ENCODE measurements at places on chromosomes 12 and 14.

GRCh38 chr12:28963554-28963953, 185.5 kb upstream of the FAR2 start:
- DNase-seq: no peak

GRCh38 chr12:85807730-85808129, 28.5 kb downstream of the RASSF9 start:
- DNase-seq: no peak

DNA sequence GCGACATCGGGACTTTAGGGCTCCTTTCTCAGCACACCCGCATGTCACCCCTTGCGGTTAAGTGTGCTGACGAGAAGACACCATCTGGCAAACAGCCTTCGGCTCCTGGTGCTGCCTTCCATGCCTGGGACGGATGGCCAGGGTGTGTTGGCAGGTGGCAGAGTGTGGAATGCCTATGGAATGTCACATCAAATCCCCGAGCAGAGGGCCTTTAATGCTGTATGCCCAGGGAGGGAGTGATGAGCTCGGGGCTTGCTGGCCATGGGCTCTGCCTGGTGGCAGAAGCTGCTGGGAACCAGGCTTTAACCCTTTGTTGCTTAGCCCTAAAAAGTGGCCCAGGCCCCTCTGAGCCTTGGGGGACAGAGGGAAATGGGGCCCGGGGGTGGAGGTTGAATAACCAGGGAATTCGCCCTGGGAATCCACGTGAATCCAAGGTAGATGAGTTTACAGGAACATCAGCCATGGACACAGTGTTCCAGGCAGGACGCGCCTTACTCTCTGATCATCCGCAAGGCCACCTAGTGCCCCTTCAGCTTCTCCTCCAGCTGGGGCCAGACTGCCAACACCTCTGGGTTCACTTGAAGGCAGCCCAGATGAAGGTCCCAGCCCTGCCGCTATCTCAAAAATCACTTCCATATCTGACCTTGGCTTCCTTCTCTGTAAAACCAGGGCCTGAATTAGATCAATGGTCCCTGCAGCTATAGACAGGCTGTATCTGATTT, 17.4 kb downstream of the FAM181A start:
- no peak for DNase-seq

DNA sequence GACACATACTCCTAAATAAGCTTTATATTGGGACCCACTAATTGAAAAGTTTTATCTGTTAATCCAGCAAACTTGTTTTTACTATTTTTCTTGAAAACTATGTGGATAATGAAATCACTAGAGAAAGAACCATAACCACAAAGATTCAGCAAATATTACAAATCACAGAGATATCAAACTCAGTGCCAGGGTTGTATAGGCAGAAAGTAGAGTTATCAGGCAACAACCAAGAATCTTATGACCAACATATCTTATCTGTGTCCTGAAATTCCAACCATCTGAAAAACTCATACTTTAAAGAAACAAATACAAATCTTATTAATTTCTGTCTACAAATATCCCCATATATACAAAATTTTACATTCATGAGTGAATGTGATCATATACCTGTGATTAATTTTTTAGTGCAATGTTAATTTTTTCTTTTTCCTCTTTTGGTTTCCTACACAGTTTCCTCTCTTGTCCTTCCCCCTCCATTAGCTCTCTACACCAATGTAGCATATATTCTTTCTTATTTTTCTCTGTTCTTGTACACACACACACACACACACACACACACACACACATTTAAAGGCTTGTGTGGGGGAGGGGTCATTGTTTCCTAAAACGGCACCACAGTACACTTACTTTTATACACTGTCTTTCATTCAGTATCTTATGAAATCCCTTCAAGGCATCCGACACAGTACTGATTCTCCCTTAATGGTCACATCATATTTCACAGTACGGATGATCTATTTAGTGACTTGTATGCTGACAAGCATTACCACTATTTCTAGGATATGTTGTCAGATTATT, 18.6 kb downstream of the AMN1 start:
- no peak for DNase-seq

DNA sequence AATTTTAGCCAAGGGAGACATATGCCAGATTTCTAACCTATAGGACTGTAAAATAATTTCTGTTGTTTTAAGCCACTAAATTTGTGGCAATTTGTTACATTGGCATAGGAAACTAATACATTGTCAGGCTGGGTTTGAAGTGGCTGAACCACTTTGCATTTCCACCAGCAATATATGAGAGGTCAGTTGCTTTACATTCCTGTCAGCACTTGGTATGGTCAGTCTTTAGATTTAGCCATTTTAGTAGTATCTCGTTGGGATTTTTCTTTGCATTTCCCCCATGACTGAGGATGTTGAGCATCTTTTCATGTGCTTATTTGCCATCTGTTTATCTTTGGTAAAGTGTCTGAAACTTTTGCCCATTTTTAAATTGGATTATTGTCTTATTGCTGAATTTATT, 3.9 kb downstream of the PALS1 start:
- DNase-seq: no peak

GRCh38 chr12:65162609-65163008, 6.8 kb upstream of the LEMD3 start:
- no peak for DNase-seq

GRCh38 chr14:66295386-66295785, 190.8 kb upstream of the CCDC196 start:
- no peak for DNase-seq

GRCh38 chr12:115872919-115873357, 404.6 kb downstream of the MED13L start:
- no peak for DNase-seq

GRCh38 chr14:68716698-68717097, 76.2 kb downstream of the ZFP36L1 start:
- no peak for DNase-seq

- no peak for DNase-seq
These were observed 1.8 kb upstream of the COCH start for GRCh38 chr14:30872602-30873001.

- no peak for DNase-seq
These were observed 97.0 kb downstream of the ZFC3H1 start for GRCh38 chr12:71566655-71567054.

Measured in astrocyte of the hippocampus (primary cell).